ENCODE measurements at places on chromosomes 2 and 18.

DNA sequence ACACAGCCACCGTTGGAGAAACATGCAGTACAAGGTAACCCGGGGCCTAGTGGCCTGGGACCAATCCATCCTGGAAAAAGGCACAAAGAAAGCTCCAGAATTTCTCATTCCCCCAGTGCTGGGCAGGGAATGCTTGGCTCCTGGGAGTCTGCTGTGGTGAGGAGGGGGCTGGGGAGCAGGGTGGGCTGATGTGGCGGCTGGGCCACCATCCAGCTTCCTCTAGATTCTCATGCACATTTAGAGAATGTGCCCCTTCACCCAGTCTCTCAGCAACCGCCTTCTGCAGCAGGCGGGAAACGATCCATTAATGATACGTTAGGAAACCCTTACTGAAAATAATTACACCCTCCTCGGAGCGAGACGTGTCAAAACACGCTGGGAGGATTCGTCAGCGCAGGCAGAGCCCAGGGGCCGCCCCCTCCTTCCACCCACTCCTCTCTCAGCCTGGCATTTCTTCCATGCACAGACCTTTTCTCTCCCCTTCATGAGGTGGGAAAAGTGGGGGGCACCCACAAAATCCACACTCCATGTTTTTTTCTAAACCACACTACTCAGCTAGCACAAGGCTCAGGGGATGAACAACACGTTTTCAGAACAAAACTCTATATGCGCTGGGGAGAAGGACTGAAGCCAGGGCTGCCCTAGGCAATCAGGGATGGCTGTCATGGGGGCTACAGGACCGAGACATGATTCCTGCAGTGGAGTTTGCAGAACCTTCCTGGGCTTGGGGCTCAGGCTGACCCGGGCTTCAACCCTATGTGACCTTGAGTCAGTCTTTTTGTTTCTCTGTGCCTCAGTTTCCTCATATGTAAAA is 56.1 kb upstream of the SMAD7 start:
- no peak for DNase-seq

- DNase-seq, result no peak
These were observed 749 bp downstream of the STK25 start for GRCh38 chr2:241507430-241508239.

GRCh38 chr2:62375113-62375420 is 130.9 kb downstream of the TMEM17 start:
- DNase-seq, result no peak

GRCh38 chr18:49849331-49850217 is 36.2 kb upstream of the ACAA2 start:
- no peak for DNase-seq

DNA sequence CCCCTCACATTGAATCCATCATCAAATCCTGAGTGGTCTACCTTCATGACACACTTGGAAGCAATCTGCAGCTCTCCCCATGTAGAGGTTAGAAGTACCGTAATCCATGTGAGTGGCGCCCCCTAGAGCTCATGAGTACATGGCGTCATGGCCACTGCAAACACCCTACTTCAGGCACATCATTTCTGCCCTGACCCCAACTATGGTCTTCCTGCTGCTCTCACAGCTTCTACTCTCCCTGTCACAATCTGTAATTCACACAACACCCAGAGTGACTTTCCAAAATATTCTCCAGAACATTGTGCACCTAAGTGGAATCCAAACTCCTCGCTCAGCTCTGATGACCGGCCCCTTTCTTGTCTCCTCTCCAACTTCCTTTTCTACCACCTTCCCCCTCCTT is 141.9 kb downstream of the ANKRD44 start:
- no peak for DNase-seq

DNA sequence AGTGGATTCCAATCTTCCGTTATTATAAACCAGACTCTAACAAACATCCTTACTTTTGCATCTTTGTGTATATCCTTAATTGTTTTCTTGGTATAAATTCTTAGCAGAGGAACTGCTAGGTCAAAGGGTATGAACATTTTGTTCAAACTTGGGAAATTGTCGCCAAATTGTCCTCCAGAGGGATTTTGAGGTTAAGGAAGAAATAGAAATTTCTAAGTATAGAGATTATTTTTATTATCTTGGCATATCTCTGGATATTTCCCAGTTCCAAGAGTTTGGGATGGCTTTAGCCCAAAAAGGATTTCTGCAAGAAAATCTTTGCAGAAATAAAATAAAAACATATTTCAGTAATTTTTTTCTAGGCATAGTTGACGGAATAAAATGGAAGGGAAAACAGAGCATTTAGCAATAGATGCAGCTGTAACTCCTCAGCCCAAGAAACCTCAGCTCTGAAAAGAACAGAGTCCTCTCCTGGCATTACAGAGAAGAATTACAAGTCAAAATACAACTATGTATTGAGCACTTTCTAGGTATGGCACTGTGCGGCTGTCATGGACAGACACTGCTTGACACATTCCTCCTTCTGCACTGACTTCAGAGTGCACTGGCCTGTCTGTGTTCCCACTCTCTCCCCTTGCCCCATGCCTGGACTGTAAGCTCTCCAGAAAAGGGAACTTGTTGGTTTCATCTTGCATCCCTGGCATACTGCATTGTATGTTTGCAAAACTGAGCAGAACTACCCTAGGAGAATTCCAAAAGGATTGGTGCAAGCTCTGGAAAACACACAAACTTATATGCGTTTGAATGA is 117.3 kb upstream of the STON1 start:
- no peak for DNase-seq

DNA sequence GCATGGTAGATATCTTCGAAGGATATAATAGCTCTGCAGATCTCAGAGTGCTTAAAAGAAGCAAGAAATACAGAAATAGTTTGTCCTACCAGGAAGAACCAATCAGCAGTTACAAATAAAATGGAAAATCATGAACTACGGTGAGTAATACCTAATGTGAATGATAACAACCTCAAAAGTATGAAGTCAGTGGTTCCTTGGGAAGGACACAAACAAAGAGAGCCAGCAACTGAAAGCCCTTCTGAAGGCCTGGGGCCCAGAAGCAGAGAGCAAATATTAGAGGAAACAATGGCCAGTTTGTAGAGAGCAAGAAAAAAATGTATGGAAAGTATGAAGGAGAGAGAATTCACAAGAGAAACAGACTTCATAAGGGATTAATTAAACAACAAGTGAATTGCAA is 226.8 kb upstream of the CHST9 start:
- no peak for DNase-seq

DNA sequence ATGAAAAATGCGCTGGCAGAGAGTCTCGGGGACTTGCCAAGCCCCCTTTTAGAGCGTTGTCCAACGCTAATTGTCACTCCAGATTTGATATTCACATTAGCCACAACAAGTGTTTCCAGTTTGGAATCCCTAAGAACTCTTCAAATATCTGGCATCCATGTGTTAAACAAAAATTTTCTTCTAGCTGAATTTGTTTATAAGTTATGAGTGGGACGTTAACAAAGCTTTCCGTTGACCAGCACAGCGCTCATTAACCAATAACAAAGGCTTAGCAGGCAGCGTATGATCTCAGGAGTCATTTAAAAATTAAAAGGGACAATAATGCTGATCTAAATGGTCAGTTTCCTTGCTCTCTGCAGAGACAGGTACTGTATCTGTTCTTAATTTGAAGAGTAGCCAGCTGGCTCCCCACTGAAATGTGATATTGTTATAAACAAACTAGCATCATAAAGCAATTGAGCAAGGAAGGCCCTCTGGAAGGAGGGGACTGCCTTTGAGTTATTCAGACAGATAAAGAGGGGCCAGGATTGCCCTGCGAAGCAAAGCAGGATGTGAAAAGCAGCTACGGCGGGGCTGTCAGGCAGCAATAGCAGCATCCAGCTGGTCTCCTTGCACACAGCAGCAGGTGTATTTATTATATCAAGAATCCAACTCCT is 337.2 kb upstream of the SALL3 start:
- DNase-seq, result no peak

GRCh38 chr2:62050456-62051045 is 145.1 kb downstream of the COMMD1 start:
- no peak for DNase-seq

DNA sequence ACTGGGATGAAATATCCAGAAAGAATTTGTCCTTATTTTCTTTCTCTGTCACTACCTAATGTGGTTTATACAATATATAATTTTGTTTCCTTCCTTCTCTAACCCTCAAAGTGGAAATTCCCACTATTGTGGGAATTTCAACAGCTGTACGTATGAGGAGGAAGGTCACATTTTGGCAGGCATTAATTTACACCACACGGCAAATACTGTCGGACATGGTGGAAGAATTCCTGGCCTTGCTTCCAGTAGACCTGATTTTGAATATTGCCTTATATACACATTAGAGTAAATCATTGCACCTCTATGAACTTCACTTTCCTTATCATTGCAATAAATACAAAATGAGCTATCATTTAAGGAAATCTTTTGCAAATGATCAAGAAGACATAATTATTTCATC is 358.1 kb upstream of the ETAA1 start:
- DNase-seq, result no peak

DNA sequence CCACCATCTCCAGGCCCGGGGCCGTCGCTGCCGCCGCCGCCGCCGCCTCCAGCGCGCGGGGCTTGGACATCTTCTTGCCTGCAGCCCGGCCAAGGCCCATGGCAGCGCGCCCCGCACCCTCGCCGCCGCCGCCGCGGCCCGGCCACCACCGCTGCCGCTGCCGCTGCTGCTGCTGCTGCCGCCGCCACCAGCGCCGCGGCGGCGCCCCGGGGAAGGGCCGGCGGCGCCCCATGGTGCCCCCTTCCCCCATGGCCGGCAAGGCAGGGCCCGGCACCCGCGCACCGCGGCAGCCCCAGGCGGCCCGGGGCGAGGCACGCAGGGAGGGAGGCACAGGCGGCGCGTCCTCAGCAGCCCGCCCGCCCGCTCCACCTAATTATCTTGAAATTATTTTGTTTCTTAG is 3057.4 kb downstream of the RPIA start:
- DNase-seq, result no peak

DNA sequence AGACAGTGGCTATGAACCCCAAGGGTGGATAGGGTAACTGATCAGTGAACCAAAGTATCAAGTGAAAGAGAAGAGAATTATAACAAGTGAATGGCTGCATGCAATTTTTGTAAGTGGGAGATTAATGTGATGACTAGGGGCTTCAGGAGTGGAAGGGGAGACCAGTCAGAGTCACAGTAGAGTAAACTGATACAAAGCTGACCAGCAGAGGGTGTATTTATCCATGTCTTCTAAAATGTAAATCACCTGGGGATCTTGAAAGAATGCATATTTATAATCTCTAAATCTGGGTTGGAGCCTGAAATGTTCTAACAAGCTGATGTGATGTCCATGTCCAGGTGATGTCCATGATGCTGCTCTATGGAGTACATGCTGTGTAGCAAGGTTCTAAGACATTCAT is 1351.3 kb upstream of the CHAC2 start:
- DNase-seq, result no peak

GRCh38 chr2:128603411-128603924 is 284.8 kb upstream of the HS6ST1 start:
- no peak for DNase-seq

DNA sequence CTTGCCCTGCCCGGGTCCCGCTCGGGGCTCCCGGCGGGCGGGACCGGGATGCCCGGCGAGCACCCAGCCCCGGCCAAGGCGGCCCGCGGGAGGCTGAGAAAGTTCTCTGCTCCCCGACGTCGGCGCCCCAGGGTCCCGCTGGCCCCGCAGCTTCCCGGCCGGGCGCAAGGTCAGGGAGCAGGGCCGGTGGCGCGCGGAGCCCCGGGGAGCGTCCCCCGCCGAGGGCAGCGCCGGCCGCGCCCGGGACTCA is 331 bp downstream of the SERPINE2 start:
- DNase-seq, result no peak

DNA sequence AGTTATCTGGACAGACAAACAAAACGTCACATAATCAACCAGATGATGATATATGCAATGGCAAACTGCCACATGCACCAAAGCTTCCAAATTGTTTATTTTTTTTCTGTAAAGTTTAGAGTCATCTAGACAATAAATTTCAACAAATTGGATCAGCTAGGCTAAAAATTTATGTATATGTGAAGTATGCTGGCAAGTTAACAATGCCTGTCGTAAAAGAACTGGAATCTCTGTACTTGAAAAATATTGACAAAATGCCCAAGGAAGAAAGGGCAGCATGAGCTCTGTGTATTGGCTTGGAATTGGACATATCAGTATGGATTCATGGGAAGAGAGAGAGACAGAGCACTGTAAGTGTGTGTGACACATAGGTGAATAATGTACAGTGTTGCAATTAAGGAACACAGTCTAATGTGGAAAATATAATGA is 309.8 kb downstream of the ERBB4 start:
- peak; percentile 18 for DNase-seq

GRCh38 chr18:35880788-35881455 is 91.6 kb upstream of the RMP24 start:
- no peak for DNase-seq

GRCh38 chr2:208820014-208820688 is 413.6 kb downstream of the PTH2R start:
- DNase-seq, result no peak

GRCh38 chr2:98455494-98455976 is 10.9 kb downstream of the INPP4A start:
- no peak for DNase-seq

DNA sequence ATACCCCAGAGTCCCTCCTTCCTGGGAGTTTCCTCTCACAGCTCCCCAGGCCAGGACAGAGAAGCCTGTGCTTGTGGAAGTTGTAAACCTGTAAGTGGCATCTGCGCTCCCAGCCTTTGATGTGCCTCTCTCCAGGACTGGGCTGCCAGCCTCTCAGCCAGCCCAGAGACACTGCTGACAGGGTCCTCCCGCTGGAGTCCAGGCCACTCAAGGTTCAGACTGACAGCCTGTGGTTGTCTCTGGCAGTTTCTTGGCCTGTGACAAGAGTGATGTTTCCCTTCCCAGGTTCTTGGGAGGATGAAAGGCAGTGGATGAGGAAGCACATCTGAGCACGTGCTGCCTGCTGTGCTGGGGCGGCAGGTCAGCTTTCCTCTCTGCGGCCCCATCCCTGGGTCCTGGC is 3.0 kb downstream of the SLC35F6 start:
- DNase-seq, result no peak

GRCh38 chr2:44751754-44752479 is 189.6 kb upstream of the SIX3 start:
- no peak for DNase-seq

DNA sequence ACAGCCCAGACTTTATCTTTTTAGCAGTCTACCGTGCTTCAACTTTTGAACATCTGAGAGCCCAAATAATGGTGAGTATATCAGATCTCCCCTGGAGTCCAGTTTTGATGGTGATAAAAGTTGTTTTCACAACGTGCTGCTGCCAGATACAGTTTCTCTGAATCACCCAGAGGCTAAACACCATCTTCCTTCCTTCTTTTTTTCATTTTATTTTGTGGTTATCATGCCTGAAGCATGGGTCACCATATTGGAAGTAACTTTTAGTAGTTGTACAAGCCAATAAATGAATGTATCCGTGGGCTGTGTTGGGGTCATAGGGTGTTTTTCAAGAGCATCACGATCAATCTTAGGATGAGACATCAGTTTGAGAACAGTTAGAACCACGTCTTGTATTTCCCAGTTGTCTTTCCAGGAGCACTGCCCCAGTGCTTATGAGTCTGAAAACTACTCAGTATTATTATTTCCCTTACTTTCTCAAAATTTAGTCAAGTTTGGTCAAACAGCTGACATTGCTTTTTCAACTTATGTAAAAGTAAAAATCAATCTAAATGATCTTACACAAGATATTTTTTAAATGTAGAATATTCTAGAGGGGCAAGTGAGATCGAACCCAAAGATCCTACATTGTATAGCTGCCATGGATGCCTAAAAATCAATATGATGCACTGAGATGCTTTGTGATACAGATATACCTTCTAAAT is 311.4 kb downstream of the CTNNA2 start:
- no peak for DNase-seq

GRCh38 chr2:121135168-121135853 is 149.7 kb downstream of the TFCP2L1 start:
- no peak for DNase-seq

GRCh38 chr2:25286025-25286400 is 55.7 kb downstream of the DNMT3A start:
- no peak for DNase-seq

Data from fibroblast of skin of left quadriceps (primary cell).